NCI-H187 (cell line): ENCODE measurements at places on chromosomes 12 and 14.
A peak's percentile ranks its signal among the peaks of the same experiment; 100 is the strongest.

DNA sequence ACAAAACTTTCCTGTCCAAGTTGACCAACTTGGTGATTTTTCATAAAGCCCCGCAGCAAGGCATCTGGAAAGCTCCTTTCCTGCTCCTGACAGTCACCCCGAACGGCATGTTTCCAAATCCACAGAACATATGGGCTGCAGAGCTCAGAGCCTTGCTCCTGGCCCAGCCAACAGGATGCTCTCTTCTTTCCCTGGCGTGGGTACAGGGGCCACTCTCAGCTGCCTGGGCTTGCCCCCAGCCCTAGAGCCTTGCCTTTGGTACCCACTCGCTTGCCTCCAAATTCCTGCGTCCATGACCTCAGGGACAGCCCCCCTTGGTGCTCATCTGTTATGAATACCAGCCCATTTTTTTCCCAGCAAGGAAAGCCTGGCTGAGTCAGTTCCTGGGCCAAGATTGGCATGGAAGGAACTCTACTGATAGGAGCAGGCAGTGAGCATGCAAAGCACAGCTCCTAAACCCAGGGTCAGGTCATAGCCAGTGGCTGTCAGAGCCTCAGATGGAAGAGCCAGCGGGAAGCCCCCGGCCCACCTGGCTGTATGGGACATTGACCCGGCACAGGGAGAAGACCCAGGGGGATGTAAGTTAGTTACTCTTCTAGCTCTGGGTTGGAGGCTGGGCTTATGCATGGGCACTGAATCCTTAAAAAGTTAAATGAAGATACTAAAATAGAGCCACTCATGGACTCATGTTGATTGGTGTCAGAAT, 105.3 kb upstream of the RTL1 start:
- no peak for DNase-seq

- DNase-seq = no peak
Measured at GRCh38 chr12:13734584-13735152, 246.7 kb downstream of the GRIN2B start.

DNA sequence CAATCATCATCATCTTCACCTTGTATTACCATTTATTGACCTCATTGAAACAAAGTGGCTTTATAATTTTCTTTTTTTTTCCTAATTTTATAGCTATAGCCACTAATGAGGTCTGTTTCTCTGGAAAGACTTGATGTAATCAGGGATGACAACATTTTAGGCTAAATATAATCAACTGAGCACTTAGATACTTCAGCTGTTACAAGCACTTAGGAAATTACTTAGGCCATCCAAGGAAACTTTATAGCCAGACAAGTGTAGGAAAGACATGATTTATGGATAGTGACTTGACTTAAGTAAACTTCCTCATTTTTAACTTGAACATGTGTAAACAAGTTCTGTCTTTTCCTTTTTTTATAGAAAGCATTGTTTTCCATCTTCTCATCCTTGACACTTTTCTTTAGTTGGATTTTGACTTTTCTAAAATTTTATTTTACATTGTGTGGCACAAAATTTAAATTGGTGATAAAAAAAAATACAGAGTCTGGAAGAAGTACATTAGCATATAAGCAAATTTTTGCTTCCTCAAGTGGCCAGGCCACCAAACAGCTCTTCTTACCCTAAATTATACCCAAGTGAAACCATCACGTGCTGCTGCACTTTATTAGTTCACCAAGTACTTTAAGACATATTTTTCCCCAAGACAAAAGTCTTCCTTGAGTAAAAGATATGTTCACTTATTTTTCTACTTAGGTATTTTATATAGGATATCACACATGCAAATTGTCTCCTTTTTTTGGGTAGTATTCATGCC, 15.1 kb downstream of the CPNE8 start:
- DNase-seq = no peak

- DNase-seq = no peak
Measured at GRCh38 chr12:29317556-29318363, 63.2 kb downstream of the ERGIC2 start.

DNA sequence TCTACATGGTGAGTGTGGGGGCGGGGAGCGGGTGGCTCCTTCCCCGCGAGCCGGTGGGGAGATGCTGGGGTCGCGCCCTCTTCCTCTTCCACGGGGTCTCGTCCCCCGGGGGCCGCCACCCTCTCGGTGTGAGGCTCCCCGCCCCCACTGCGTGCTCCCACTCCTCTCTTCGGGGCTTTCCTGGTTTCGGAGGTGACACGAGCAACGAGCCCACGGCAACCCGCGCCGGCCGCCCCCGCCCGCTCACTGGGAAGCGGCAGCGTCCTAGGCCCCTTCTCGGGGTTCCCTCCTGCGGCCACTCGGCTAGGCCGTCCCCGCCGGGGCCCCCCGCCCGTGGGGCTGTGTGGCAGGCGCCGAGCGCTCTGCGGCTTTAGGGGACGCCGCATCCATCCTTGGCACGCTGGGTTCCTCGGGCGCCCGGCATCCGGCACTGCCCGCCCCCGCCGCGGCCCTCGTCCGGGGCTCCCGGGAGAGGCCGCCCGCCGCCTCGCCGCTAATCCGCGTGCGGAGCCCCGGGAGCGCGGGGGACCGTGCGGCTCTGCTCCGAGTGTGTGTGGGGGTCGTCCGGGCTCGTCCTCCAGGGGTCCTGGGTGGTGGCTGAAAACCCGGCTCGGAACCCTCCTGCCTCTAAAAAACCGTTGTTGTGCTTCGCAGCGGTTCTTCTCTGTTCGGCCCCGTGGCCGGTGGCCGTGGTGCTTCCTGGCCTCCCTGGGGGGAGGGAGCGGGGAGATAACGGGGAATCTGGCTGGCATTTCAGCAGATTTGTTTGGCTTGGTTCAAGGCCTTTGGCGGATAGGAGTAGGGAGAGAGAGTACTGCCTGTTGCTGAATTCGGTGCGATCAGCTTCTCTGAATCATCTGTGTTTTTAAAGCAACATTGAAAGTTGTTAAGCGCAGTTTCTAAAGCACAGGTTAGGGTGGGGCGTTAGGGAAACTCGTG, 1.0 kb downstream of the PCNX1 start:
- peak; percentile 56 for DNase-seq

- no peak for DNase-seq
Measured at GRCh38 chr12:96171905-96172304, 22.3 kb upstream of the ELK3 start.

DNA sequence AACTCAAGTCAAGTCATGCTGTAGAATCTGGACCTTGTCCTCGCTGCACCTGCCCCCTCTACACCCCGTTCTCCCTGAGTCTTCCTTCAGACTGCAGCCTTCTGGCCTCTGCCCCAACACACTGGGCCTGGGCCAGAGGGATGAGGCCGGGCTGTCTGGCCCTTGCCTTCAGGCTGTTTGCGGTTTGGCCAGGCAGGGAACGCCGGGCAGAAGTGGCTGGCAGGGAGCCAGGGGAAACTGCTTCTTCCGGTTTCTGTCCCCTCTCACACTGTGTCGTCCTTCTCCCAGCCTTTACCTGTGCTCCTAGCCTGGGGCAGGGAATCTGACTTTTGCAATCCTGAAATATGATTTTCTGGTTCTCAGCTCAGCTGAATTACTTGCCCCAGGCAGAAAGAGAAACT, 13.5 kb downstream of the DGLUCY start:
- DNase-seq = no peak

GRCh38 chr14:55411426-55412389, at the start of gene ATG14:
ATG14 (minus strand) TSS chr14:55411830; CDS start chr14:55411822, 8 bp downstream.
- peak; percentile 86 for DNase-seq

- DNase-seq = no peak
Measured at GRCh38 chr14:24887623-24888304, 162.2 kb downstream of the STXBP6 start.

GRCh38 chr12:26554332-26554731, 278.7 kb downstream of the ITPR2 start:
- DNase-seq = no peak

DNA sequence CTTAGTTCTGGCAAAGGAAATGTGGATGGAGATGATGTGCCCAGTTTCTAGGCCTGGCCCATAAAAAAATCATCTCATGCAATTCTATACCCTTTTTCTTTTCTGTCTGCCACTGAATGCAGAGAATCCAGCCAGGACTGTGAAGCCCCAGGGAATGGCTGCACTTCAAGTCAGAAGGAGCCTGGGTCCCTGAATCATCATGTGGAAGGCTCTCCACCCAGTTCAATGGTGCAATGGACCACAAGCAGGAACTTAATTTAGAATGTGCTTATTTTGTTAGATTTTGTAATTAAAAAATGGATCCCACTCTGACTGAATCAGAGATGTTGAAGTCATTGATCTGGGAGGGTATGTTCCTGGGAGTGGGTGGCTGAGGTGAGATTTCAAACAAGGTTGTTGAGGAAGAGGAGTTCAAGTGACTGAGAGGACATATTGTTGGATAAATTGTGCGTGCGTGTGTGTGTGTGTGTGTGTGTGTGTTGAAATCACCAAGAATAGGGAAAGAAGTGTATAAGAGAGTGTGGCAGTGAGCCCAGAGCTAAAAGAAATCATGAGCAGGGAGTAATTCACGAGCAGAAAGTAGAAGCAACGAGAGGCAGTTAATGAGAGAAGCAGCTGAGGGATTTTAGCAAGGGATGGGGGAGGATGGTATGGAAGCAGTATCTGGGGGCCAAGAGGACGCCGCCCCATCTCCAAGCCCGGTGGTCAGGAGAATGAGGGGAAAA, 125.4 kb downstream of the TMX1 start:
- DNase-seq = no peak

GRCh38 chr12:22121224-22121623, 75.2 kb downstream of the CMAS start:
- no peak for DNase-seq

GRCh38 chr12:115506822-115507559, 770.5 kb downstream of the MED13L start:
- no peak for DNase-seq

GRCh38 chr12:56816491-56816890, 53.4 kb downstream of the HSD17B6 start:
- no peak for DNase-seq

GRCh38 chr12:21751517-21751916, 23.0 kb downstream of the KCNJ8 start:
- DNase-seq = no peak

DNA sequence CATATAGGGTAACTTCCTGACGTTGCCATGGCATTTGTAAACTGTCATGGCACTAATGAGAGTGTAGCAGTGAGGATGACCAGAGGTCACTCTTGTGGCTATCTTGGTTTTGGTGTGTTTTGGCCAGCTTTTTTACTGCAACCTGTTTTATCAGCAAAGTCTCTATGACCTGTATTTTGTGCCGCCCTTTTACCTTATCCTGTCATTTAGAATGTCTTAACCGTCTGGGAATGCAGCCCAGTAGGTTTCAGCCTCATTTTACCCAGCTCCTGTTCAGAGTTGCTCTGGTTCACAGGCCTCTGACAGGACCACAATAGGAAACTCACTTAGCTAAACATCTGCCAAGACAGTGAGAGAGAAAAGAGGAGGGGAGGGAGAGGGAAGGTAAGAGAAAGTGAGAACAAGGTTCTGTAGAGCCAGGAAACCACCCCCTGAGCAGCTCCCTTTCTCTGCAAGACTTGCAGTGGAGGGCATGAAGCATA, 64.8 kb upstream of the PLEKHG3 start:
- no peak for DNase-seq

GRCh38 chr12:75960954-75961661, 70.5 kb downstream of the PHLDA1 start:
- no peak for DNase-seq

DNA sequence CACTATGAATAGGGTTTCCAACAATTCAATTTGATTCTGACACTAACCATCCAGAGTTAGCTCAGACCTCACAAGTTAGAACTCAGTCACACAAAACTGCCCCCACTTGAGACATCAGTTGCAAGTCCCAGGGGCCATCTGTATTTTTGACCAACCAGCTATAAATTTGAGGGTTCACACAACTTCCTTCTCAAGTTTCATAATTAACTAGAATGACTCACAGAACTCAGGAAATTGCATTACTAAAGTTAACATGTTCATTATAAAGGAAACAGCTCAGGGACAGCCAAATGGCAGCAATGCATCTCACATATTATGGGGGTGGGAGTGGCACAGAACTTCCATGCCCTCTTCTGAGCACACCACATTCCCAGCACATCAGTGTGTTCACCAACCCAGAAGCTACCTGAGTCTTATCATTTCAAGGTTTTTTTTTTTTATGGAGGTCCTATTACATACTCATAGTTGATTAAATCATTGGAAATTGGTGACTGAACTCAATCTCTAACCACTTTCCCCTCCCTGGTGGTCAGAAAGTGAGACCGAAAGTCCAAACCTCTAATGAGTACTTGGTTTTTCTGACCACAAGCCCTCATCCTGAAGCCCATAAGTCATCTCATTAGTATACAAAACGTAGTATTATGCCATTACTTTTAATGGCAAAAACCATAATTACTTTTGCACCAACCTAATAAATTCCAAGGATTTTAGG, 1721.5 kb upstream of the SEL1L start:
- DNase-seq = no peak

DNA sequence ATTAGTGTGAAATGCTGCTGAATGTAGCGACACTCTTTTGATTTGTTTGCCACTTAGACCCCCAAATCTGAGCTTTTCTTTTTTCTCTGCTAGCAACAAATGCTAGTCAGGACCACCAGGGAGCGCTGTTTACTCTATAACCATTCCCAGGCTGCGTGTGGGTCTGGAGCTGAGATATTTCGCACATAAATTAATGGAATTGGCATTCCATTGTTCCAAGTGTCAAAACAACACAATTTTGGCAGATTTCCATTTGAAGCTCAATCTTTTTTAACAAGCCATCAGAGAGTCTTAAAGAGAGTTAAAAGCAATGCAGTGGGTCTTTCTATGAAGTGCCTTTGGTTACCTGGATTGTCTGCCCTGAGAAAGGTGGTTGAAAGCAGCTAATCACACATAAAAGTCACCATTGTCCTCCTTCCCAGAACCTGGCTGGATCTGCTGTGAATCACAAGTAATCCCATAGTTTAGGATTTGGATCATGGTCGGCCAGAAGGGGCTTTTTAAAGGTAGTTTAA, 7.4 kb upstream of the TMEM132C start:
- DNase-seq = peak; percentile 27

- no peak for DNase-seq
Measured at GRCh38 chr14:56185992-56186391, 67.8 kb downstream of the PELI2 start.

DNA sequence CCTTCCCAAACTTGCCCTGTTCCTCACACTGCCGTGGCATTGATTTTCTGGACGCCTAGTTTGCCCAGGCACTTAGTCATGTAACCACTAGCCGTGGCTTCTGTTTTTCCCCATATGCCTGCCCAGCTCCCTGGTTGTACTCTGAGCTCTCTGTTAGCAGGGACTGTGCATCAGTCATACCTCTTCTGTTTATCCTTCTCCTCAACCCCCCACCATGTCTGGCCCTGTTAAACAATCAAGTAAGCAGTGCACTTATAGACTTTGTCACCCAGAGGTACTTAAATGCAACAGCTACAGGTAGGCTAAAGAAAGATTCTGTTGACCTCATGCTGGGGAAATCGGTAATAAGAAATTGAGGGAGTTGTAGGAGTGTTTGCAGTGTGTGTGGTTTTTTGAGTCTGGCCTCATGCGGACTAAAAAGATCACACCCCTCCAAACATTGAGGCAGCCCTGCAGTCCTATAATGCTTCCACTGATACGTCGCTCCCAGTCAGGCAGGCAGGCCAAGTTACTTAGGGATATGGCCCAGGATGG, 17.0 kb downstream of the UBE3B start:
- no peak for DNase-seq

- no peak for DNase-seq
Measured at GRCh38 chr14:21860172-21860571, 186.6 kb upstream of the OR4E1 start.

- peak; percentile 90 for DNase-seq
Measured at GRCh38 chr12:48852734-48853688, 1.0 kb upstream of the DDX23 start.
